ENCODE measurements at places on chromosomes 6 and 20. TPM values are rescaled to one million over a fixed set of nuclear protein-coding genes. Genes with fewer than 3 reads are reported as not detected.

HECA gene
- total RNA-seq = 8.5 TPM

LINC00237 gene
- 0.31 TPM for total RNA-seq

NOX3 gene
- not detected for total RNA-seq

HLA-DRA gene
- 4.4 TPM for total RNA-seq

C20orf96 gene
- 14.6 TPM for total RNA-seq

EYS gene
- 0.38 TPM for total RNA-seq

RUNX2 gene
- total RNA-seq = 1.7 TPM

GRCh38 chr20:12627485-12627884, 381.3 kb upstream of the SPTLC3 start:
- no peak for DNase-seq

DNA sequence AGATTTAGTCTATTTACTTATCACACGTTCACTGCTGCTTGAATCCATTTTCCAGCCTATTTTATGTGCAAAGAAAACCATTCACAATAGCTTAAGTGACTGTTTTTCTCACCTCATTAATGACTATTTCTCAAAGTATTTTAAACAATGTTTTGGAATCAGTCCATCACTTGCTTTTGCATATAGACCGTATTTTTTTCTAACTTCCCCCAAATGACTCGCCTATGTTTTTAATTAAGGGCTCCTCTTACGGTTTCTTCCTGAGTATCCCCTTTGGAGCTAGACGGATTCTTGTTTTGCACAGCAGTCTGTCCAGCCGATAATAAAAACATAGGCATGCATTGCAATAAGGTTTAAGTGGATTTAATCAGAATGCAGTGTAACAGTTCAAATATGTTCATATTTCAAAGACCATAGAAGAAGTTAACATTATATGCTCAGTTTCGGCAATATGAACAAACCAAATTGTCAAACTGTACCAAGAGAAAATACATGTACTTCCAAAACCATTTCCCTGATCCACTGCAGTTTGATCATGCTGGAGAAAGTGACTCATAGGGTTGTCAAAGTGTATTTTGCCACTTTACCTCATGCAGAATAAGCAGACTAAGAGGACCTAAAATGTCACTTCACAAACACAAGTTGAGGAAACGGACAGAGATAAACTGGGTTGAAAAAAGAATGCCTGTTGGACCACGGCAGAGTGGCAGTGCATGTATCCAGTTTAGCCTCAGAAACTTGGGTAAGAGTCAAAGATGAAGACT, 66.4 kb downstream of the HMGN3 start:
- no peak for DNase-seq

DNA sequence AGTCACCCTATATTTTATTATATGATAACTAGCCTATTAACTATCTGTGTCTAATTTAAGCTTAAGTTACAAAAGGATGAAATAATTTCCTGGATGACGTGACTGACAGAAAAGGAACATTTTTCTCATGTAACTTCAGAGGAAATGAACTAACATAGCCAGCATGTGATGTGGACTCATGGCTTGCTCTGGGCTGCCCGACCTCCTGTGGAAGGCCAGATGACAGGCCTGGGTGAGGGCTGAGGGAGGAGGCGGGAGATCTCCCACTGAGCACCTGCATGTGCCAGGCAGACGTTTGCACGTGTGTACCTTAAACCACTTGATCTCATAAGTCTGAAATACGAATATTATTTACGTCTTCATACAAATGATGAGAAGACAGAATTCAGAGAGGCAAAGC, 321.1 kb downstream of the SYNE1 start:
- no peak for DNase-seq

DNA sequence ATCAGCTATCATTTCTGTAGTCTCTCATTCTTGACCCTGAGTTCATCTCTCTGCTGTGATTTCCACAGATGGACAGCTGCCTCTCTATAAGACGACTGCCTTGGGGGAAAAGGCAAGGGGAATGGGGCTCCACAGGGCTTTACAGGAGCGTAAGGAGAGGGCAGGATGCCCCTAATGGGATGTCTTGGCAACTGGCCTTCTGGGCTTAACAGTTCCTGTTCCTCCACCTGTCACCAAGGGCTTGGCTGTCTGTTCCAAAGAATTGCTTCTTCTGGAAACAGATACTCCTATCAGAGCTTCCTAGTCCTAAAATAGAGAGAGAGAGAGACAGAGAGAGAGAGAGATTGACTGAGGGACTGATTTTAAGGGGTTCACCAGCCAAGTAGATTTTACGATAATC, 181.9 kb downstream of the TMEM200A start:
- peak; percentile 13 for DNase-seq

GRCh38 chr20:1844325-1845162, 50.7 kb upstream of the SIRPA start:
- no peak for DNase-seq

DNA sequence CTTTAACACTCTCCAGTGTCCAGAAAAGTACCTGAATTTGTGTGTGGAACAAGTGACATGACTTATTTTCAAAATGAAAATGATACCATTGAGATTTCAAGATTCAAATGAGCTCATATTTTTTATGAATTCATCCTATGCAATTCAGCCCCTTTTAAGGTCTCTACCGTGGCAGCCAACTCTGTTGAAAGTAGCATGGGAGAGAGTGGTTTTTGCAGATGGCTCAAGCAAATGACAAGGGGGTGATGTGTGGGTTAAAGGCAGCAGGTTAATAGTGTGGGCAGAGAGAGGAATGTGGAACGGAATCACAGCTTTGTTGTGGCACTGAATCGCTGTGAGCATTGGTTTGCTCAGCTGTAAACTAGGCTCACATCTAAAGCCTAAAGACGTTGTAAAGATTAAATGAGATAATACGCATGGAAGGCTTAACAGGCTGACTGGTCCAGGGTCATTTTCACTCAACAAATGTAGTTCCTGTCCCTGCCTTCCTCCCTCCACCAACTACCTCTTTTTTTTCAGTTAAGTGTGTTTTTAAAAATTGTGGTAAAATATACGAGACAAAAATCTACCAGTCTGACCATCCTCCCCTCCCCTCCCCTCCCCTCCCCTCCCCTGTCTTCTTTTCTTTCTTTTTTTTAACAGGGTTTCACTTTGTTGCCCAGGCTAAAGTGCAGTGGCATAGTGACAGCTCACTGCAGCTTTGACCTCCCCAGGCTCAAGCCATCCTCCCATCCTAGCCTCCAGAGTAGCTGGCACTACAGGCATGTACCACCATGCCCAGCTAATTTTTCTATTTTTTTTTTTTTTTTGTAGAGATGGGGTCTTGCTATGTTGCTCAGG, 114.7 kb upstream of the ZNF217 start:
- DNase-seq = no peak

DNA sequence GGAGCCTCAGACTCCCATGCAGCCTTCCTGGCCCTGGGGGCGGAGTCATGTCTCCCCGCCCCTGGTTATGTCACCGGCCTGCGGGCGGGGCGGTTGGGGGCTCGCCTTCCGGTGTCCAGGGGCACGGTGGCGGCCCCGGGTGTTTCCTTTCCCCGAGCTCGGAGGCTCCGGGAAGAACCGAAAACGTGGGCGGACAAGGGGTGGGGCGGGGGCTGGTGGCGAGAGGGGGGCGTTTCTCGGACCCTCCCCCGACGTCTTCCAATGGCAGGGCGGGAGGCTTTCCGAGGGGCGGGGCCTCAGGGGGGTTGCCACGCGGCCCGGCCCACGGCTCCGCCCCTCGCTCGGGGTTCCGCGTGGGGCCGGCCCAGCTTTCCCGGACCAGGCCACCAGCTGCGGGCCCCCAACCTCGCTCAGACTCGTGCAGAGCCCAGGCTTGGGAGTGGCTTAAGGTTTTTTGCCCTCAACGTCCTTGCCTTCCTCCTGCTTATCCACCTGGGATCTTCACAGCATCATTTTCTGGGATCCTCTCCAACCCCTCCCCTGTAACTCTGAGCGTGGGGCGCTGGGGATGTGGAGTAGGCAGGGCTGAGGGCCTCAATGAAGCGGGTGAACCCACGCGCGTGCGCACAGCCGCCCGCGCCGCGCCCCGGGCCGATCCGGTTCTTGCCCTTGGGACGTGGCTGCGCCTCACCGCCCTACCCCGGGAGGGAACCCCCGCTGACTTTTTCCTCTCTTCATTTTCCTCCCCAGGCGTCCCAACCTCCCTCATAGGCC, 2.1 kb upstream of the NRN1 start:
- DNase-seq = peak; percentile 88

GRCh38 chr6:168156742-168157265, 77.8 kb upstream of the FRMD1 start:
- DNase-seq = no peak

DNA sequence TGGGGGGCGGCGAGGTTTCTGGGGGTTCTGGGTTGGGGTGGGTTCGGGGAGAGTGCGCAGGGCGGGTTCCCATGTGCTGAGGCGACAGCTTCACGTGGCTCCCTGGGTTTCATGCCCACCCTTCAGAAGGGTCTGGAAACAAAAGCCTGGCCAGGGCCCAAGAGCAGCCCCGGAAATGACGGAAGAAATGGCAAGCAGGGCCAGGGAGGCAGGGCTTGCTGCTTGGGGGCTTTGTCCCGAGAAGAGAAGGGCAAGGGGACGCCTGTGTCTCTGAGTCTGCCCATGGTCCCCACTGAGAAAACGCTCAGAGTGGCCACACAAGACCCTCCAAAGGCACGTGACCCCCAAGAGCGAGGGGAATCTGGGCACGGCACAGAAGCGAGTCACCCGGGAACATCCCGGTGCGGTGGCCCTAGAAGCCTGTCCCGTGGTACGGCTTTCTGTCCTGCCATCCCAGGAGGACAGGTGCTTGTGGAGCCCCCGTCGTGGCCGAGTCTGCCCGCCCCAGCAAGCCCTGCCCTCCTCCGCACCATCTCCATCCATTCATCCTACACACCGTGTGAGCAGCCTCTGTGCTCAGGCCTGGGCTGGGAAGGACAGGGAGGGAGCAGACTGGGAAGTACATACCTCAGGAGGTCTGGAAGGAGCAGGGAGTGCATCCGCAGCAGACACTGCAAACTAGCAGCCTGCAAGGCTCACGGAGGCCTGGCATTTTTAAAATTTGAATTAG, 9.0 kb downstream of the NPEPL1 start:
- no peak for DNase-seq

DNA sequence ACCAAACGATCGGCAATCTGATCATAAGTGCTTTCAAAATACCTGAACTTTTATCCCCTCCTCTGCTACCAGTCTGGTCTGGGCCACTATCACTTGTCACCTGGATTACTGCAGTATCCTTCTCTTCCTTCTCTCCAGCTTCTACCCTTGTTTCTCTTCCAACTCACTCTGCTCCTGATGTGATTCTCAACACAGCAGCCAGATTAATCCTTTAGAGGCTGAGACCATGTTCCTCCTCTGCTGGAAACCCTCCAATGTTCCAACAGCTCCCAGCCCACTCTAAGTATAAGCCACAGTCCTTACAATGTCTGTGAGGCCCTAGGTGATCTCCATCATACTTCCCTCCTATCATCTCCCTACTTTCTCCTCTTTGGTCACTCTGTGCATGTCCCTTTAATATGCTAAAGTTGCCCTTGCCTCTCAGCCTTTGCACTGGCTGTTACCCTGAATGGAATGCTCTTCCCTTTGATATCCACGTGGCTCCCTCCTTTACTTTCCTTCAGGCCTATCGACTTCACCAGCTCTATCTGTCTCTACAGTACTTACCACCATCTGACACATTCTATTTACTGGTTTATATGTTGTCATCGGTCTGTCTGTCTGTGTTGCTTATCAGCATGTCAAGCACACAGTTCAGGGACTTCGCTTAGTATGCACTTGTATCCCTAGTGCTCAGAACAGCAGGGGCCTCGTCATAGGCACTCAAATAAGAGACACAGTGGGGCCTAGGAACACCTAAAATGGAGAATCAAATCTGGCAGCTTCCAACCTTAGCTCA, 35.0 kb upstream of the RNF24 start:
- DNase-seq = no peak

GRCh38 chr6:121838842-121839241, 403.4 kb downstream of the GJA1 start:
- DNase-seq = no peak

DNA sequence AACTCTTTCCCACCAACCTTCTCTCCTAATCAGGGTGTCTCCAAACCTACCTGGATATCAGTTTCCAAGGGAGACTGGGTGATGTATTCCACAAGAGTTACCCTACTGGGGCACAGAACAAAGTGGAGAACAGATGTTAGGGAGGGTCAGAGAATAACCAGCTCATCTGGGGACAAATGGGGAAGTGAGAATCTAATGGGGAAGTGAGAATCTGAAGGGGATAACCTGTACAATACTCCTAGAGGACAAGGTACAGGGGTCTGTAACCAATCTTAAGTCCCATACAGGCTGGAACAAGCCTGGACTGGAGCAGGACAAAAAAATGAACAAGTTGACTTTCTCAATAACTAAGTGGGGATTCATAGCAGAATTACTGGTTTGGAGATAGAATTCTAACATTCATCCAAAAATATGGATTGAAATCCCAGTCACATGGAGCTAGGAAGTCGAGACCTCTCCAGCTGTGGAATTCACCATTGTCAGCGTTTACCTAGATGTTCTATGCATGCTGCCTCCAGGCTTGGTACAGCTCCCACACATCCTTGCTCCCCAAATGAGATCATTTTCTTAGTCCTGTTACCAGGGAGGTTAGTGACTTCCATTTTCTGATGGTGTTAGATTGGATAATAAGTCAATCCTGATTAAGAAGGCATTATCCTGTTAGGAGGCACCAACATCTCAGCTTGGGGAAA, 214.8 kb upstream of the MOCS1 start:
- DNase-seq = no peak

GRCh38 chr6:41430875-41431274, 95.5 kb downstream of the NCR2 start:
- DNase-seq = no peak

DNA sequence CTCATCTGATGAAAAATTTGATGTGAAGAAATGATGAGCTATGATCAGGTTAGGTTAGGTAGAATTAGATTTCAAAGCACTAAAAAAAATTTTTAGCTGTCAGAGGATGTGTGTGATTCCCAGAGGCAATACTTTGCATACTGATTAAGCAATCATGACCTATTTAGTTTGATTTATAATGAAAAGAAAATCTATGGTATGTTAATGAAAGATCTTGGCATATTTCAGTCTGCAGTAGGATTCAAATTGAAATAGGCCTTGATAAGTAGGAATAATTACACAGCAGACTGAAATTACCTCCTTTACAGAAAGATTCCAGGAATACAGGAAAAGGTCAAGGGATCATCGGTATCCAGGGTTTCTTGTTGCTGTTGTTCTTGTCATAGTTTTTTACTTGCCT, 69.3 kb downstream of the HDDC2 start:
- DNase-seq = no peak

- no peak for DNase-seq
Observed at GRCh38 chr6:53926505-53926904, 131.7 kb downstream of the LRRC1 start.
